ENCODE measurements at places on chromosomes 4 and X.

GRCh38 chrX:84216881-84217280, 28.9 kb upstream of the RPS6KA6 start:
- DNase-seq = no peak

DNA sequence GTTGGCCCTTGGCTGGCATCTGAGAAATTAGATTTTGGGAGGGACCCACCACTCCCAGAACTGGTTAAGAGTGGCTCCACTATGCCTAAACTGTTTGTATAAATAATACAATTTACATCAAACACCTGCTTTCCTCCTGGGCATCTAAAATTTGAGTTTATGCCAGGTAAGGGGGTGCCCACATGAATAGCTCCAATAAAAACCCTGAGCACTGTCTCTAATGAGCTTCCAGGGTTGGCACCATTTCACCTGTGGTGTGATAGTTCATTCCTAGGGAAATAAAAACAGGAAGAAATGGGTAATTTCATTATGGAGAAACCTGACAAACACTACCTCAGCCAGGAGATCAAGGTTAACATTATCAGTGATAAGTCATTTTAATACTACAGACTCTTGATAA, 119.7 kb downstream of the FRYL start:
- DNase-seq = no peak

DNA sequence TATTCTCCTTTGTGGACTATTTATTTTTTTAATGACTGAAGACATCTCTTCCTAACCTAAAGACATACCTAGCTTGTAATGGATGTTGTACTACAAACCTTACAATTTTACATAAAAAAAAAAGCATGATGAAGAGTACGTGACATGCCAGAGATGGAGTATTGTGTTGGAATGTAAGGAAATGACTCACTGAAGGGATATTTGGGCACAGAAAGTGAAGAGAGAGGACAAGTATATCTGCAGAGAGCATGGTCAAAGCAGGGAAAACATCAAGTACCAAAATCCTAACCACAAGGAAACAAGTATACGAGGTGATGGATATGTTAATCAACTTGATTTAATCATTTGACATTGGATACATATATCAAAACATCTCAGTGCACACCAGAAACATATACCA, 1051.4 kb upstream of the PRKX start:
- DNase-seq = no peak

DNA sequence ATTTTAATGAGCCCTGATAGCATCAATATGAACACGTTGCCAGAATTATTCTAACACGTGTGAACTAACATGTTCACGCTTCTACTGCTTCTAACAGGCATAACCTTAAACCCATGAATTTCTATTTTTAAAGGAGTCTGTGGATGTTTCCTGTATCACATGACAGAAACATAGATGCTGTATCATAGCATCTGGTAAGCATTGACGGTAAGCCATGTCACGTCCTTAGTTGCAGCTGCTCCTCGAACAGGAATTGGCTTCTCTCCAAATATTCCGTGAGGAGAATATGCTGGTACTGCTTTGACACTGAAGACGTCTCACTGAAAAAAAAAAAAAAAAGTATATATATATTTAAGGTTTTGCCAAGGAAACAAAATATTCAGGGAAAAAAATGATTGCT, 105.1 kb upstream of the MXRA5 start:
- no peak for DNase-seq

DNA sequence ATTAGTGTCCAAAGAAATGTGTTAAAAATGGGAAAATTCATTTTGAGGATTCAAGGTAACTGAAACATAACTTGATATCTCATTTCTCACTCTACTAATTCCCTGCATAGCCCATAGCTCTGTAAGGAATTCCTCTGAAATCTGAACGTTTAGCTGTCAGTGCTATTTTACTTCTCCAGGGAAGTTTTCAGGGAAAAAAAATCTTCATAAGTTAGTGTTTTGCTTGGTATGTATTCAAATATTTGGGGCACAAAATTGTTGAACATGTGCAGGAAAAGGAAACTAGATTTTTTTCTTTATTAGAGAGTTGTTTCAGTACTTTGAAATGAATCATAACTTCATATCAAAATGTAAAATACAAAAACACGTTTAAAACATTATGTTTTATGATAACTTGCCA, 891.4 kb downstream of the CENPC start:
- no peak for DNase-seq

DNA sequence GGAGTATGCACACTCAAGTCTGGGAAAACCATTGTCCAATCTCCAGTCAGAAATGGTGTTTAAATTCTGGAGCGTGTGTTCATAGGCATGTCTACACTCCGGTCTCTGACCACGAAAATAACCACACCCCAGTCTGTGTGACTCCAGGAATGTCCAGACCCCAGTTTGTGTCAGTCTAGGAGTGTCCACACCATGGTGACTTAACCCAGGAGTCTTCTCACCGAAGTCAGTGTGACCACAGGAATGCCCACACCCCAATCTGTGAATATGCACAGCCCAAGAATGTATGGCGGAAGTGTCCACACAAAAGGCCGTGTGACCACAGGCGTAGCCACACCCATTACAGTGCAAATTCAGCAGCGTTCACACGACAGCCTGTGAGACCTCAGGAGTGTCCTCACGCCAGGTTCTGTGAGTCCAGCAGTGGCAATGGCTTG, 11.4 kb downstream of the FTSJ1 start:
- DNase-seq = no peak

GRCh38 chr4:128221586-128221985, 66.0 kb downstream of the PGRMC2 start:
- no peak for DNase-seq

- DNase-seq = no peak
Measured at GRCh38 chr4:87502580-87503238, 26.5 kb downstream of the SPARCL1 start.

GRCh38 chr4:76141241-76141640, 7.0 kb downstream of the NUP54 start:
- no peak for DNase-seq

DNA sequence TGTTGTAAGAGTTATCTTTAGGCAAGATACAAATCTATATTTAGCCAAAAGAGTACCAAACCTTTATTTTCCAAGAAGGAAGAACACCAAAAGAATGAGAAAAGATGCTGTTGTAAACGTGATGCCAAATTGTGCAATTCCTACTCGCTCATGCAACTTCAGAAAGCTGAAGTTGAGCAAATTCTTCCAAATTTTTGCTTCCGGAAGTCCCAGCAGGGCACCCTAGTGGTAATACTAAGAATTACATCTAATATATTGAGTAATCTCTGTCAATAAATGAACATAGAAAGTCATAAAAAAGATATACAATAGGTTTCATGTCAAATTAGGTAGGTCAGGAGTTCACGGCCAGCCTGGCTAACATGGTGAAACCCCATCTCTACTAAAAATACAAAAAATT, 36.0 kb upstream of the SMARCAD1 start:
- no peak for DNase-seq

- no peak for DNase-seq
Measured at GRCh38 chr4:55125087-55125721, at the start of gene KDR. Gene KDR, minus strand, starts transcription at chr4:55125595. Its CDS starts 302 bp downstream, at chr4:55125293.

- DNase-seq = no peak
Measured at GRCh38 chrX:136159611-136160025, 12.3 kb downstream of the FHL1 start.

DNA sequence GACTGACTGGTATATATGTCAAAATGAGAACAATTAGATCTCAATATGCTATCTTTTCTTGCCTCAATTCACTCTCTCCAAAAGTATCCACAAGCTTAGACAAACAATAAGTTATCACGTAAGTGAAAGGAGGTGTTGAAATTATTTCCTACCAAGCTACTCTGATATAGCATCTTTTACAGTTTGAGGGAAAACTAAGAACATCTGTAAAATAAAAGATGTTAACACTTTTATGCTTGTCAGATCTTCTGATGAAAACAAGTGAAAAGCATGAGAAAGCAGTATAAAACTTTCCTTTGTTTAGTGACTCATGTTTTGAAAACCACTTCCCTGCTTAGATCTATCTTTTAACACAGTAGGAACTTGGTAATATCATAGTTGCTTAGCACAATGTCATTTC, 8.4 kb upstream of the MAB21L2 start:
- DNase-seq = no peak

- DNase-seq = no peak
Measured at GRCh38 chr4:118351851-118352827, 664 bp downstream of the PRSS12 start.

GRCh38 chr4:8639021-8639420, 46.5 kb downstream of the CPZ start:
- DNase-seq = no peak

Data from stimulated activated CD8-positive, alpha-beta memory T cell treated with anti-CD3 and anti-CD28 coated beads, Interleukin-15, amount 100 ng/mL, for 4 hours (primary cell).